Neural crest cell (in vitro differentiated cells): ENCODE measurements at places on chromosomes 16 and 17. TPM values are rescaled to one million over a fixed set of nuclear protein-coding genes. Genes with fewer than 3 reads are reported as not detected.

The ASGR2 gene
- not detected in 2 replicates for total RNA-seq

DNA sequence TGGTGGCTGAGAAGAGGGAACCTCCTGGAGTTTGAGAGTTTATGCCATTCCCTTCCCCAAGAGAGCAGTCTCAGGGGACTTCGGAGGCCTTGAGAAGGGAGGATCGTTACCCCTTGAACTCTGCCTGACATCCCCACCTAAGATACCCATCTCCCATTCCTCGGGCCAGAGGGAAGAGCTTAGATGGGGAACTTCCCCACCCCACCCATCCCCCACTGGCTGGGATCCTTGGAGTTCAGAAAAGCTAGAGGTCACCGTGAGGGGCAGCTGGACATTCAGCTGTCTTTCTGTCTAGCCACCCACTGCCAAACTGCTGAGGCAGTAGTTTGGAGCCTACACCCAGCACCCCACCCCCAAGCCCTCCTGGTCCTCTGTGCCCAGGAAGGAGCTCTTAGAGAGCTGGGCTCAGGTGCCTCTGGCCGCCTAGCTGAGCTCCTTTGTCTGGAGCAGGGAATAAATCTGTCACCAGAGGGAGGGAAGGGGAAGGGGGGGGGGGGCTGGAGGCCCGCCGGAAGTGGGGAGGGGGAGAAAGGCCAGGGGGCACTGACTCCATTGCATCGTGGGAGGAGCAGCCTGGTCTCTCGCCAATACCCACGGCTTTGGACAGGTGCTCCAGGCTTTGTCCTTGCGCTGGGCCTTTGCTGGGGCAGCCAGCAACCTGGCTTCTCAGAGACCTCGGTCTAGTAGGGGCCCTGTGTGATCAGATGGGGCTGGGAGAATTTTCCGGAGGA, 1.0 kb downstream of the HSD11B2 start:
- DNase-seq, result no peak

The PLXDC1 gene
- 0.28 and 0.84 TPM in 2 replicates for total RNA-seq

The CACNA1G gene
- total RNA-seq, result 1.1 TPM in 2 replicates

The IRX5 gene
- total RNA-seq, result 12.7 and 14.9 TPM in 2 replicates
